Chondrocyte (in vitro differentiated cells): ENCODE measurements at places on chromosomes 1 and 21.
A peak's percentile ranks its signal among the peaks of the same experiment; 100 is the strongest.

DNA sequence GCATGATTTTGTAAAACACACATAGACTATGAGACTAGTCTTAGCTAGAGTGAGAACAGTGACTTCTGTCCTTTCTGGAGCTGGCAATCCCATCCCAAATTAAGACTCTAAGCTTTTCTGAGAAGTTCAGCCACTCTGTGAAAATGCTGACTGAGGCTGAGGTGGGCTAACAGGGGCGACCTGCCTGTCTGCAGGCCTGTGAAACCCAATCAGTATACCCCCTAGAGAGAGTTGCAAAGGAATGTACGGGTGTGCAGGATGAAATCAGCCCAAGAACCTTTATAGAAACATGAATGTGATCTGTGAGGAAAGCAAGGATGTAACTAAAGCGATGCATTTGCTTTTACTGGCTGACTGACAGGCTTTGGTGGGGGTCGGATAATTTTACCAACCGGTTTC lies 16.0 kb upstream of the TBX15 start:
- no peak for DNase-seq

GRCh38 chr1:156552518-156552917 lies 19.8 kb downstream of the IQGAP3 start:
- no peak for DNase-seq

DNA sequence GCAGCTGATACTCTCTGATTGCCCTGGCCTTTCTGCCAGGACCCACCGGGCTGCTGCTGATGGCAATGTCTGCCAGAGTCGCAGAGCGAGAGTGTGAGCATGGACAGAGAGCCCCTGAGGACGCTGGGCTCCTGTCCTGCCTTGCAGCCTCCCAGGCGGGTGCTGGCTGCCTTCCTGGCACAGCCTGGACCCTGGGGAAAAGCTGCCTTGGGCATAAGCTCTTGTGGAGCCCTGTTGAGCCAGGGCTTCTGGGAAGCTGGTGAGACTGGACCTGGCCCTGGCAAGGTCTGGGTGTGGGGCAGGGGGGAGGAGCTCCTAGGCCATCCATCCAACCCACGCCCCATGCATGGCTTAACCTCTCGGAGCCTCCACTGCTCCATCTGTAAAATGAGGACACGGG lies 105.8 kb upstream of the WNT4 start:
- no peak for DNase-seq

DNA sequence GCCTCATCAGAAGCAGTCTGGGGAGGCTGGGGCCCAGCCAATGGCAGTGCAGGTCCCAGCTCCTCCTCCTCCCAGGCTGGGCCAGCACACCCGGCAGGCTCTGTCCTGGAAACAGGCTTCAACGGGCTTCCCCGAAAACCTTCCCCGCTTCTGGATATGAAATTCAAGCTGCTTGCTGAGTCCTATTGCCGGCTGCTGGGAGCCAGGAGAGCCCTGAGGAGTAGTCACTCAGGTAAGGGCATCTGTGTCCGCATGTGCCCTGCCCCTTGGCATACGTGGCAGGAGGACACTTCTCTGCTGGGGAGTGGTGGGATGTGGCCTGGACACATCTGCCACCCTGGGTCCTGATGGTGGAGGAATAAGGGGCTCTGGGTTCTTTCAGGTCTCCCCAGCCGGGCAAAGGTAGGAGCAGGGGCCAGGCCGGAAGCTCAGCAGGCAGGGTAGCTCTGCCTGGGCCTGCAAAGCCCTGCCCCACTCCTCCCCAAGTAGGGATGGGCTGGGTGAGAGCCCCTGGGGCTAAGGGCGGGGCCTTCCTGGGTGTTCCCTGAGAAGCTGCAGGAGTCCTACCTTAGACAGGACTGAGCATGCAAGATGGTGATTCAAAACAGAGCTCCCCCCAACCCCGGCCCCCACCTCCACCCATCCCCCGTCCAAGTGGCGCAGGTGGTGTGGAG lies at the start of gene GJB5:
GJB5 (plus strand) TSS at position 84 of the 674 bp plus-strand sequence. CDS start 2,284 bp downstream, outside the sequence.
- DNase-seq, result no peak

DNA sequence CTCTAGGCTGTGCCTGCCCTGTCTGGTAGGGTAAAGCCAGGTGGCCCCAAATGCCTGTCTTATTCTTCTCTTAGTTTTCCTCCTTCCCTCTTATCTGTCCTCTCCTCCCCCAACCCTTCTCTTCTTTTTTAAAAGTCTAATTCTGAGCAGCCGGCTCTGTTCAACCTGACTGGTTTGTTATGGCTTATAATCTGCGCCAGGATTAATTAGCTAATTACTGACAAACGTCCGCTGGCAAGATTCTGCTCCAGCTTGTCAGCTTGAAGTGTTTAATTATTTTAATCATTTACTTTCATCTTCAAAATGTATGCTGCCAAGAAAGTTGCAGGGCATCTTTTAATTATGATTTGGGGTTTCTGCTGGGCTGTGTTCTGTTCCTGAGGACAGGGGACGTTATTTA lies 27.2 kb upstream of the PSMB2 start:
- no peak for DNase-seq

DNA sequence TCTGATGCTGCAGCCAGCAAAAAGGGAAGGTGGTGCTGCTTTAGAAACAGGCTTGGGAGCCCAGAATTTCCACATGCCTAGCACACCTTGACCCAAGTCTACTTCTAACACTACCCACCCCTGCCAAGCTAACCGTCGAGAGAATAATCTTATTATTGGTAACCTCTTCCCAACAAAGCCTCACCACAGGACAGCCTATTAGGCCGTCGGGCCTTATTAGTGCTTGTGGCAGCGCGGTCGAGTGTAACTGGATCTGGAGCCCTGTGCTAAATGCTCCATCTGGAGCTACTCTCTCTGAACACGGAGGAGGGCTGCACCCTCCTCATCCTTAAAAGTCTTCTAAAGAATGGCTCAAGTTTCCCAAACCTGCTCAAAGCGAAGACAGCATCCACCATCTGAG lies 165.5 kb upstream of the NFIA start:
- DNase-seq, result no peak

DNA sequence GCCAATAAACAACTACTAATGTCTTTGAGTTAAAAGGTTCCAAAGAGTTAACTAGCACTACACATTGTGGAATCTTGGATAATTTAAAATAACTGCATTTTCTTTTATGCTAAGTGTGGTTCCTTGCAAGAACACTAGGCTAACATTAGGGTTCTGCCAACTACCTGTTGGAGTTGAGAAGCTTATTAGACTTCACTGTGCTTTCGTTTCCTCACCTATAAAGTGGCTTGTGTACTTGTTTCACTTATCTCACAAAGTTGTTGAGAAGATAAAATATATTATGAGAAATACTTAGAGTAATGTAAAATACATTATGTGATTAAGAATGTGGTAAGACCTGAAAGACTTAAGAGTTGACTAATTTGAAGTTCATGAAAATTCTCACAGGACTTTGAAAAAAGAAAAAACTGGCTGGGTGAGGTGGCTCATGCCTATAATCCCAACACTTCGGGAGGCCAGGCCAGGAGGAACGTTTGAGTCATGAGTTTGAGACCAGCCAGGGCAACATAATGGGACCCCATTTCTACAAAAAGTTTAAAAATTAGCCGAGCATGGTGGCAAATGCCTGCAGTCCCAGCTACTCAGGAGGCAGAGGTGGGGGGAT lies 5.6 kb upstream of the RRAGC start:
- DNase-seq, result no peak

DNA sequence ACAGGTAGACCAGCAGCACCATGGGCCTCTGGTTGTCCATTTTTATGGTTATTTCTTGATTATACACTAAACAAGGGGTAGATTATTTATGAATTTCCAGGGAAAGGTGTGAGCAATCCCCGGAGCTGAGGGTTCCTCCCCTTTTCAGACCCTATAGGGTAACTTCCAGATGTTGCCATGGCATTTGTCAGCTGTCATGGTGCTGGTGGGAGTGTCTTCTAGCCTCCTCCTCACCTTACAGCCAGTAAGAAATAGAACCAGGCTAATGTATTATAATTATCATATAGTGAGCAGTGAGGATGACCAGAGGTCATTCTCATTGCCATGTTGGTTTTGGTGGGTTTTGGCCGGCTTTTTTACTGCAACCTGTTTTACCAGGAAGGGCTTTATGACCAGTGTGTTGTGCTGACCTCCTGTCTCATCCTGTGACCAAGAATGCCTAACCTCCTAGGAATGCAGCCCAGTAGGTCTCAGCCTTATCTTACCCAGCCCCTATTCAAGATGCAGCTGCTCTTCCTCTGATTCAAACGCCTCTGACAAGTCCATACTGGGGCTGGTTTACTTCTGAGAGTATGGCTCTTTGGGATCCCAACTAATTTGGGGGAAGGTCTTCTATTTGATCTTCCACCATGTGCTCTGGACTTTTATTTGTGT lies 13.5 kb upstream of the TINAGL1 start:
- DNase-seq, result no peak

GRCh38 chr1:21379571-21379970 lies 60.4 kb upstream of the NBPF3 start:
- DNase-seq, result no peak

DNA sequence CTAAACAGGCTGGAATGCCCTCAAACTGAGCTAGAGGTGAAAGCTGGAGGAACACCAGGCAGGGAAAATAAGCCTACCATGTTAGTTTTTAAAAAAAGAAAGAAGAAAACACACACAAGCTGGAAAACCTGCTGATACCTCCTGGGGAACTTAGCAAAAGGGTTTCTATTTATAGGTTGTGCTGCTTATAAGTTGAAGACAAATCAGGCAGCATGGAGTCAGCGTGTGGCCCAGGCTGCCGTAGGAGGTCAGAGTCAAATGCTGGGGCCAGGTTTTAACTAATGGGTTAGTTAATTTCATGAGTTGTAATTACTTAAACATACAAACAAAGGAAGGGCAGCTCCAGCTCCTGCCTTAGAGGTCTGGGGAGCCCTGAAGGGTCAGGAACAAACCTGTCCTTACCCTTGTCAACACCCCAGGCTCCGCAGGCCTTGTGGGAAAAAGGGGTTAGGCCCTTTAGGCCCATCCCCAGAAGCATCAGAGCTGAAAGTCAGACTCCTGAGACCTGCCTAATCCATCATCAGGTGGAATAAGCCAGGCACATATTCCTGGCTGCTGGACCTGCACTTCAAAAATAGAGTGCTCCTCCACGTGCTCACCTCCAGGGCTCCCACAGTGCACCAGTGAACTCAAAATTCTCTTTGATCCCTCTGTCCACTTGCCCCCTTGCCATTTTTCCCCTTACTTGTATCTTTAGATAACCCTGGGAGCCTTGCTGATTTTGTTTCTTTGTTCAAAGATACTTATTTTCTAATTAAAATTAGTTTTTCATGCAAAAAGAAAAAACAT lies 59.7 kb downstream of the BRINP2 start:
- no peak for DNase-seq

GRCh38 chr1:155177192-155177917 lies 3.7 kb downstream of the TRIM46 start:
- peak; percentile 66 for DNase-seq

- DNase-seq, result no peak
These were observed 1.1 kb downstream of the LUZP1 start for GRCh38 chr1:23167353-23168078.
